ENCODE measurements at places on chromosomes 2 and 18.

DNA sequence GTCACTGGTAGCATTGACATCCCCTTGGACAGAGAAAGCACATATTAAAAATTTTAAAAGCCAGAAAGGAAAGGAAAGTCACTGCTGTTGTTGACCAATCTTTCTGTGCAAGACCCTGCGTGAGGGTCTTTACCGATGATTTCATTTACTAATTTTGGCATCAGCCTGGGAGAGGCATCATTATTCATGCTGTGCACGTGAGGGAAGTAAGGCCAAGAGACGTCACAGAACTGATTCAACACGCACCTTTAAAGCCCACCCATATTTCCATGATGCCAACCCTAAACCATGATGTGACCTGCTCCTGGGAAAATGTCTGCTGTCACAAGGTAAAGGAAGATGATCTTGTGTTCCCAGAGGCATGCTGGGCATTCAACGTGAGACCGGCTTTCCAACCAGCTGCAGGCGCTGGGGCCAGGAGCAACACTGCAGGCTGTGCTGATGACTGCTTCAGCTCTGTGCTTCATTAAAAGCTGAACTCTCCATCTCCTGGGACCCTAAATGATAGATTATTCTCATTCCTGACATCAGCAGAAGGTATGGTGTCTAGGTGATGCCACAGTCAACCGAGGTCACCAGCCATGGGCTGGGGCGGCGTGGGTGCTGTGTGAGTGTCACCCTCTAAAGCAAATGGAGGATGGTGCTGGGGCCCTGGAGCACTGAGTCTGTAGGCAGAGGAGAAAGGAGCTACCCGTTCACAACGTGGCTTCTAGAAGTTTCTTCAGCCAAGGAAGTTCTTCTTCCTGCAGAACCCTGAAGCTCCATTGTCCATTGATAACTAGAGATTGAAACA is 53.9 kb downstream of the TMEM18 start:
- no peak for DNase-seq

DNA sequence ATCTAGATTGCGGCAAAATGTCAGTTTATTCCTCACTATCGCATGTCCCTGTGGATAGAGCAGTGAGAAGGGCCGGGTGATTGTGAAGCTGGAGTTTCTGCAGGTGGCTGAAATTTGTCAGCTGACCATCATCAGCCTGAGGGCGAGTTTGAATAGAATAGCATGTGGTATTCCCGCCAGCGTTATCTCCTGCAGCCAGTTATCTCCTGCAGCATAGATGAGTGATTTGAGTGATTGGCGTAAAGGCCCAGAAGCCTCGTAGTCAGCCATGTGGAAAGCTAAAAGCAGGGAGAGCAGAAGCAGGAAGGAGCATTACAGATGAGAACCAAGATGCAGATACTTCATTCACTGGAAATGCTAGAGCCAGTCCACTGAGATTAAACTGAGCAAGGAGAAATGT is 65.5 kb downstream of the CABLES1 start:
- no peak for DNase-seq

DNA sequence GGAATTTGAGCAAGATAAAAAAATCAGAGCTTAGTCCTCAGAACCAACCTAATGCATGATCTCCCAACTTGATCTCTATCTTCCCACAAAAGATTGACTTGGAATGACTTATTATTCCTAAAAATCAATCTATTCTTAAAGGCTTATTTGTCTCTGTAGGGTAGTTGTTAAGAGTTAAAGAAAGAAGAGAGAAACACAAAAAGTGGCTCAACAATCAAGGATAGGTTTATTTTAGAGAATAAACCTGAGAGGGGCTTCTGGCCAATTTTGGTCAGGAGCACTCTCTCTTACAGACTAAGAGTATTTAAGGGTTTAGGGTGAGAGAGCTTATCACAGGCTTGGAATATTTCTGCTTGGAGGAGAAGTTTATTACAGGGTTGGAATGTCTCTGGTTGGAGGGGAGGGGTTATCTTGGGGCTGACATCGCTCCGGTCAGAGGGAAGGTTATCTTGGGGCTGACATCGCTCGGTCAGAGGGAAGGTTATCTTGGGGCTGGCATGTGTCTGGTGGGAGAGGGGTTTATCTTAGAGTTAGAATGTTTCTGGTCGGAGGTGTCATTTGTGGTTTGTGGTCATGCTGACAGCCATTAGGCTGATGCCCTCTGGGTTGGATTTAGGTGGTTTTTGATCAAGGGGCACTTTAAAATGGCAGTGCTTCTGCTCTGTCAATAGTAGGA is 2.4 kb upstream of the MFF start:
- DNase-seq: no peak

DNA sequence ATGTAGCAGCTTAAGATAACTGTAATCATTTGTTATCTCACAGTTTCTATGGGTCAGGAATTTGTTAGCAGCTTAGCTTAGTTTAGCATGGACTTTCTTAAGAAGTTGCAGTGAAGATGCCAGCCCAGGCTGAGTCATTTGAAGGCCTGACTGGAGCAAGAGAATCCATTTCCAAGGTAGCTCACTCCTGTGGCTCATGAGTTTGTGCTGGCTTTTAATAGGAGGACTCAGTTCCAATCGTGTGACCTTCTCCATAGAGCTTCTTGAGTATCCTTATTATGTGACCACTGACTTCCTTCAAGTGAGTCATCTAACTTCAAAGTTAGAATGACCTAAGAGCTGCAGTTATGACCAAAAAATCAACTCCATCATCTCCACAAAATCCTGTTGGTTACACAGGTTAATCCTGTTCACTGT is 1.4 kb downstream of the GPATCH11 start:
- DNase-seq: no peak

DNA sequence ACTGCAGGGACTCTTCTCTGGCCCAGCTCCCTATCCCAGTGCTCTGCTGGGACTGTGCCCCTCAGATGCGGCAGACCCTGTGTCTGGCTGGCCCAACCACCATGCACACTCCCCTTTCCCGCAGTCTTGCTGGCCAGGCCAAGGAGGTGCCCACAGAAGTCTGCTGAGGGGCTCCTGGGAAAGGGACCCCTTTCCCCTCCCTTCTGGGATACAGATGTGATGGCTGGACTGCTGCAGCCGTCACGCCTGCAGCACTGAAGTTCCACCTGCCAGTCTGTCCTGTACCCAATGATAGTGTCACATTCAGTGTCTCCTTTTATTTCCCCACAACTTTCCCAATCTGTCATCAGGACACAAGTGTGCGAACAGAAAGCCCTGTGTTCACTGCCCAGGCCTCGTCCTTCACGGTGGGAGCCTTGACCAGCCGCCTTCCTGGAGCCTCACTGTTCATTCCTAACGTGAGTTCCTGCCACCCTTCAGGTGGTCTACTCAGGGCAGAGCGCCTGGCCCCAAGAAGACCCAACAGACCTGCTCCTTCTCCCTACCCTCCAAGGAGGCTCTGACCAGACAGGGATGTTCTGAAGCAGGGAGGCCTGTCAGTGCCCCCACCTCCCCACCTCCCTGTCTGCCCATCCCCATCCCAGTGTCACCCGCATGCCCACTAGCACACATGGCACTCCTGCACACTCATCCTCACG is 47.1 kb downstream of the ANKMY1 start:
- DNase-seq: no peak

DNA sequence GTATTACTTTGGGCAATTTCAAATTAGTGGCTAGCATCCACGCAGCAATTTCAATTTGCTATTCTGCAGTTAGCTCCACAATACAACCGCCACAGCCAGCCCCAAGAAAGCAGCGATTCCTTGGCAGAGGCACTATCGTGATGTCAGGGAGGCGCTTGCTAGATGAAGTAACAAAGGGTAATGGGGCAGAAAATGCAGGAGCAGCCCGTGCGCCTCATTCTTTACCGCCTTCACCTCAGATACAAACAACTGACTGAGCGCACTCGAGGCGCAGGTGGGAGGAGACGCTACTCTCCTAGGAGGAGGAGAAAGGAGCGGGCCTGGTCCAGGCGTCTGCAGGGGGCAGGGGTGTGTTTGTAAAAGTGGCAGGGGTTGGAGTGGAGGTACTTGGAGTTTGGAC is 76.9 kb upstream of the ASB18 start:
- no peak for DNase-seq

DNA sequence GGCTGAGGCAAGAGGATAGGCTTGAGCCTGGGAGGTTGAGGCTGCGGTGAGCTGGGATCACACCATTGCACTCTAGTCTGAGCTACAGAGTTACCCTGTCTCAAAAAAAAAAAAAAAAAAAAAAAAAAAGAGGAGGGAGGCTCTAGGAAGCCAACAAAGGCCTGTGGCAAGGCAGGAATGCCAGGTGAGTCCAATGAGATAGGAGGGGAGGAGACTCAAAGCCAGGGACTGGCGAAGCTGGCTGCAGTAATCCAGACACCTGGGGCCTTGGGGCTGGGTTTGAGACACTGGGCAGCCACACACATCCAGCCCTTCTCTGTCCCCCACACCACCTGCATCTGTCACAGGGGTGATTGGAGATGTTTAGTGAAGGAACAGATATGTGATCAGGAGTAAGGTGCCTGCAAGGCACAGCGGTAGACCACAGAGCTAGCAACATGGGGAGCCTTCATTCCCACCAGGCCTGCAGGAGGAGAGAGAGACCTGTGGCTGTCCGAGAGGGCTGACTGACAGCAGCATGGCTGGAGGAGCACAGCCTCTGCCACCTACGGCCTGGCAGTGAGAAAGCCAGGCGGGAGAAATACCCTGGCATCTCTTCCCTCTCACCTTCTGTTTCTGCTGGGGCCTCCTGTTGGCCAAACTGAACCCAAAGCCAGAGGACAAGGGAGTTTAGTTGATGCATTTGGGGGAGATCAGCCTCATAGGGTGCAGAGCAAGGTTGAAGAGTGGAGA is 9.5 kb downstream of the CHPF start:
- DNase-seq: no peak

GRCh38 chr2:109337221-109337620 is 208.2 kb downstream of the SH3RF3 start:
- DNase-seq: no peak

GRCh38 chr2:84894131-84894586 is 11.3 kb upstream of the TMSB10 start:
- no peak for DNase-seq

GRCh38 chr2:70133491-70134322 is 46.4 kb downstream of the PCBP1 start:
- no peak for DNase-seq

GRCh38 chr2:53096351-53096750 is 671.3 kb upstream of the CHAC2 start:
- no peak for DNase-seq

- no peak for DNase-seq
Observed at GRCh38 chr18:76450452-76451395, 44.3 kb downstream of the ZNF516 start.

- DNase-seq: no peak
Observed at GRCh38 chr2:174326161-174327020, 8.4 kb upstream of the SP9 start.

DNA sequence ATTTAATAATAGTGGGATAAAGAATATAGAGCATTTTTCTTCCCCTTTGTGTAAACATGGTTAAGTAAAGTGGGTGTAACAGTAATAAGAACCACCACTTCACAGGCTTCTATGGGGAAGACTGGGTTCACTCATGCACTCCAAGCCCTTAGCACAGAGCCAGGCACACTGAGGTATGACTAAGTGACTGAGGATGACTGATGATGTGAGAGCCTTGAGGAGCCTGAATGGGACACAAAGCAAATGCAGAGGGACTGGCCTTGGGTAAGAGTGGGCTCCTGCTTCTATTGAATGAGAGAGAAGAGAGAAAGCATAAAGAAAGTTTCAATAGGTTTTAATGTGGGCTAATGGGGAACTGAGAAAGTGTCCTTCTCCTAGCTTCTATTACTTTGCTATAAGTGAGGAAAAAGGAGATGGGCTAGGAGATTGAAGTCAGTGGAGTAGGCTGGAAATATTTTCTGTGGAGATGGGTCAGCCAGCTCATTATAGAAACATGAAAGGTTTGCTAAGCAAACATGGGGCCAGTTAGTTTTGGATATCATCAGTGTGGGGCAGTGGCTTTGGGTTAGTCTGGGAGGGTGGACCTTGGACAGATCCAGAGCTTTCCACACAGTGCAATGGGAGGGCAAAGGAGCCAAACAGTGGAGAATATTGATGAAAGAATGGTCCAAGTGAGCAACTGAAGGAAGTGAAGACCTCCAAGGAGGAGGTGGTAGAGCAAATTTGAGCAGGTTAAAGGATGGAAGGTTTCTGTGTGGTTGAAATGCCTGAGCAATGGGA is 20.6 kb downstream of the IL1F10 start:
- no peak for DNase-seq

- DNase-seq: no peak
Observed at GRCh38 chr2:200226451-200227426, 79.8 kb upstream of the SPATS2L start.

GRCh38 chr2:46781468-46782189 is 134.0 kb downstream of the MCFD2 start:
- DNase-seq: no peak

DNA sequence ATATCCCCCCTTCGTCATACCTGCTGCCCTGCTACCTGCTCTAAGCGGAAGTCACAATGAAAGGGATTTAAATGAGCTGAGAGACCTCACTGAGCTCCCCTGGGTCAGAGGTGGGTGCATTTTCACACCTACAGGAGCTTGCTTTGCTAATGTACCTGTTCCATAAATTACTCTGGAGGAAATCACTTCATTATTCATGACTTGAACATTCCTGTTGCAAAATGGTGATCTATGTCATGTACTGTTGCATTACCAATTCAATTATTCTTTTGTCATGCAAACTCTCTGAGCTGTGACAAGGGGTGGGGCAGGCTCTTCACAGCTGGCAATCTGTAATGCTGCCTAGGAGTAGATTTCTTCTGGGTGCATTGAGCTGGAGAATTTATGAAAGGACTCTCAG is 761.3 kb downstream of the TSN start:
- DNase-seq: no peak

- DNase-seq: no peak
Observed at GRCh38 chr18:43934781-43935471, 657.6 kb upstream of the SYT4 start.

- peak; percentile 21 for DNase-seq
Observed at GRCh38 chr2:117470311-117471095, 344.0 kb upstream of the DDX18 start.

DNA sequence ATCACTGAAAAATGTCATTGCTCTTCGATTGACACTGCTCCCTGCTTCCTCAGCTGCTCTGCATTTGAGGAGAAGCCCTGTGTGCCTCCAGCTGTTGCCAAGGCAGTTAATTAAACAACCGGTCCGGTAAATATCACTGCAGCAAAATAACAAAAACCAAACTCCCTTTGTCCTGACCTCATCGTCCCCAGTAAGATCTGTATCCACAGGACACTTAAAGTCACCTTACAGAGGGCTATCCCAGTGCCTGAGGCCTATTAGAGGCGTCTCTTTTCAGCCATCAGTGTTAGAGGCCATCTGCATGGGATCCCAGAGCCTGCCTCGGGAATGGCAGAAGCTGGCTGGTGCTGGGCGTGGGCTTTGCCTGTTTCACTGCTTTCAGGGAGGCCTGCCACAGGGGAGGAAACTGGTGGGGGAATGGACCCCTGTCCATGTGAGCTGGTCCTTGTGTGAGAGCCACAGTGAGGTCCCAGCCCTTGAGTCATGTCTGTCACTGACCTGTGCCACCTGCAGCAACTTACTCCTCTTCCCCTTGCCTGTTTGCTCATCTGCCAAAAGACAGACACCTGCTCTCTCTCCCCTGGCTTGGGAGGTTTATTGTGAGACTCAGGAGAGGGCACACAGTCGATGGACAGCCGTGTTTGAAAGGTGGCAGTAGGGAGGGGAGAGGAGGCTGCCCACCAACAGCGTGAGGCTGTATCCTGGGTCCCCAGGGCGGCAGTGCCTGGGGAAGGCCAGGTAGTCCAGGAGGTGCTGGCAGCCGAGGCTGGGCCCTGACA is 117.7 kb upstream of the MCFD2 start:
- DNase-seq: no peak

Data from stimulated activated CD4-positive, alpha-beta T cell treated with anti-CD3 and anti-CD28 coated beads, TNF-alpha, amount 100 ng/mL, for 48 hours (primary cell).